HT-29 (cell line): ENCODE measurements at places on chromosomes 7 and 10.

- no peak for DNase-seq
Observed at GRCh38 chr10:100534726-100535125, 1.0 kb upstream of the HIF1AN start.

DNA sequence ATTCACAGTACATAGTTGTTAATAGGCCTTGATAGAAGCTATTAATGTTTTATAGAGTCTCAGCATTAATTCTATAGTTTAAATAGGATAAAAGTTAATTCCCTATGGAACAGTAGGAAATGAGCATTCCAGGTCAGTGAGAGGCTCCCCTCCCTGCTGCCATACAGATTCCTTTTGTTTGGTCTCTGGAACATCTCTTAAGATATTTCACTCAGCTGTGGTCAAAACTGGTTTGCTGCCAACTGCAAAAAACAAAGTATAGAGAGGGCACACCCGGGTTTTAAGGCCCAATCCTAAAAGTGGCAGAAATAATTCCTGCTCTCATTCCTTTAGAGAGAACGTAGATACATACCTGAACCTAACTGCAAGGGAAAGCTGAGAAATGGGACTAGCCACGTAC is 51.3 kb downstream of the MDFIC start:
- no peak for DNase-seq

- no peak for DNase-seq
Observed at GRCh38 chr7:29109899-29110298, 36.4 kb downstream of the CPVL start.

- DNase-seq = no peak
Observed at GRCh38 chr10:32471232-32471631, 25.3 kb downstream of the CCDC7 start.

DNA sequence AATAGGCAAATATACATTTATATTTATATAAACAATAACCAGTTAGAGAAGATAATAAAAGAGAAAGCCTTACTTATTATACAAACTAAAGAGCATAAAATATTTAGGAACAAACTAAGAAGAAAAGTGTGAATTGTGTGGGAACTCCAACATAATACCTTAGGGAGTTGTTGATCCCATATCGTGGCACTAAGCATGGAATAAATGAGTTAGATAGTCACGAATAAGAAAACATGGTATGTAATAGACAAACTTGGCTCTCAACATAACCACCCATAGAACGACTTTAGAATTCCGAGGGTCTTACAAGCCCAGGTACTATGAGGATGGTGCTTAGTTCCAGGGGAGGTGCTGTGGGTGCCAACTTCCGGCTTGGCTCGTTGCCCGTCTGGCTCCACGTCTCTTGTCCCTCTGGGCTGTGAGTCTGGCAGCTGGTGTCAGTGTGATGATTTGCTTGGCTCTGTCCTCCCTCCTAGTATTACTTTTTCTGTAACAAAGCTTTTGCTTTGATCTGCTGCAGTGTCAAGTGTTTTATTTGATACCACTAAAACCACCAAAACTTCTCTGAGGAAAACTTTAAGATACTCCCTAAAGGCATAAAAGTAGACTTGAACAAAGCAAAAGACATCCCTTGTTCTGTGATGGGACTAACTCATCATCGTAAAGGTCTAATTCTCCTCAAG is 9.5 kb upstream of the RBM20 start:
- DNase-seq = peak; percentile 49

DNA sequence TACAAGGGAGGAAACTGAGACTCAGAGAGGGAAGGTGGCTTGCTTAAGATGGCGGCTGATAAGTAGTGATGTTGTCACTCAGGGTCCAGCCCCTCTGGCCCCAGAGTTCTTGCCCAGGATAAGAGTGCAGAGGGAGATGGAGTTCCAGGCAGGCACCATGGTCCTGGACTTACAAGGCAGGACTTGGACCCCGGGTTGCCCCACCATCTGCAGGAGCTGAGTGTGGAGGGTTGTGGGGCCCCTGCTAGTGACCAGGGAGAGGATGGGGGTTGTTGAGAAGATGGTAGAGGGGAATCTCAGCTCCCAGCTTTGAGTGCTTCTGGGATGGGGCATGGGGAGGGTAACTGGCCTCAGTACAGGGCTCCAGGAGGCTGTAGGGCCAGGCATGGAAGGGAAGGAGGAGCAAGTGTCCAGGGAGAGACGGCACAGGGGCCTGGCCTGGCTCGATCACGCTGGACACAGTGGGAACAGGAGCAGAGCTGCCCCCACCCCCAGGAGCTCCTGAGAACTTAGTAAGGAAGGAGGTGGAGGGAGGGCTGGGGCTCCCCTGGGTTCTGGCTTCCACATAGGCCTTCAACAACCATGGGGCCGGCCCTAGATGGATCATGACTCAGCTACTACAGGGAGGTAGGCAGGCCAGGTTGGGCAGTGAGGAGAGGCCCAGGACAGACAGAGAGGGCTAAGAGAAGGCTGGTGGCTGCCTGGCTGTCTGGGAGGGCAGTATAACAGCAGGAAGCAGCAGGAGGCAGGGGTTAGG is 28.2 kb downstream of the PPIF start:
- no peak for DNase-seq

- no peak for DNase-seq
Observed at GRCh38 chr10:77168861-77169260, 468.7 kb downstream of the KCNMA1 start.

DNA sequence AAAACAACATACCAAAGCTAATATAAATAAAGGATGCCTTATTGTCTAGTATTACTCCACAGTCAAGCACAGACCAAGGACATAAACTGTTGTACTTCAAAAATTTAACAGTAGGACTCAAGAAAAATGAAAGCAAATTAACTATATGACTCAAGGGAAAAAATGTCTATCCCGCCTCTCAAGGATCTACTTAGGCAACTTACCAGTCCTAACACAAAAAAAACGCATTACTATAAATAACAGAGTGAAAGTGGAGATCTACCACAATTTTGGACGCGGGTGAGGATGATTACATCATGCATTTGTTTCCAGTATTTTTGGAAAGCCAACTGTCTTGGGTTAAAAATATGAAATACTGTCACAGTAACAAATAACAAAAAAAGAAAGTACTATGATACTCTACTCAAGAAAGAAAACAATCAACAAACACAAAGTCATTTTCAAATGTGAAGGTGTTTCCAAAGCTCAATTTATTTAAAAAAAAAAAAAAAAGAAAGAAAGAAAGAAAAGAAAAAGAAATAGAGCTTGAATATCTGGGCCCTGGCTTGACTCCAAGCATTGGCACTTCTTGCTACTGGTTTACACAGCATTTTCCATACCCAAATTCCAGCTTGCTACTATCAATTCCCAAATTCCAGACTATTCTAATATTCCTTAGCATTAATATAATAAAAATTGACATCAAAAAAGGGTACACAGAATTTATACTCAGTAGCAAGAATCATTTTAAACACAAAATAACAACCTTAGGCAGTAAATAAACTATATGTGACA is 99.4 kb downstream of the RSU1 start:
- no peak for DNase-seq
